Femur (tissue), 1 donor: ENCODE measurements at places on chromosomes 12 and 14.

DNA sequence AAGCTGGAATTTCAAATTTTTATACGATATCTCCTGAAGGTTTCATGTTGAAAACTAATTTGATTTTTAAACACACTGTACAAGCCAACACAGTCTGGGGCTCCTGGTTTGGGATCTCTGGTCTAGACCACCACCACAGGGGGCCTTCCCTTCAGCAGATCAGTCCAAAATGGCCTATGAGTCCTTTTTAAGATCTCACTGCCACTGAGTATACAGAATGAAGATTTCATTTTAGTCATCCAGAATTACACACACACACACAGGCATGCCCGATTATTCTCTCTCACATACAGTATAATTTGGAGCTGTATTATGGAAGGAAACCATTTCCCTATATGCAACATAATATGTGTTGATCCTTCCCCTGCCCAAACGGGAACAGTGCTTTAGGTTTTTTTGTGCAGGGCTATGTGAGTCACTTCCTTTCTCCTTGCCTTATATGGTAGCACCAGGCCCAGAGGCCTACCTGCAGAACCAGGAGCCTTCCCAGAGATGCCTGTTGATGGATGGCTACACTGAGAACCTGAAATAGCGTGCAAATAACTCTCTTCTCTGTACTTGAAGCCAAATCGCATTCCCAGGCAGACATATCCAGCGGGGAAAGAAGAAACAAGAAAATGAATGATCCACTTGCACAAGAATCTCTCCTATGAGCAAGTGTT lies 28.1 kb upstream of the WNK1 start:
- no peak for DNase-seq

DNA sequence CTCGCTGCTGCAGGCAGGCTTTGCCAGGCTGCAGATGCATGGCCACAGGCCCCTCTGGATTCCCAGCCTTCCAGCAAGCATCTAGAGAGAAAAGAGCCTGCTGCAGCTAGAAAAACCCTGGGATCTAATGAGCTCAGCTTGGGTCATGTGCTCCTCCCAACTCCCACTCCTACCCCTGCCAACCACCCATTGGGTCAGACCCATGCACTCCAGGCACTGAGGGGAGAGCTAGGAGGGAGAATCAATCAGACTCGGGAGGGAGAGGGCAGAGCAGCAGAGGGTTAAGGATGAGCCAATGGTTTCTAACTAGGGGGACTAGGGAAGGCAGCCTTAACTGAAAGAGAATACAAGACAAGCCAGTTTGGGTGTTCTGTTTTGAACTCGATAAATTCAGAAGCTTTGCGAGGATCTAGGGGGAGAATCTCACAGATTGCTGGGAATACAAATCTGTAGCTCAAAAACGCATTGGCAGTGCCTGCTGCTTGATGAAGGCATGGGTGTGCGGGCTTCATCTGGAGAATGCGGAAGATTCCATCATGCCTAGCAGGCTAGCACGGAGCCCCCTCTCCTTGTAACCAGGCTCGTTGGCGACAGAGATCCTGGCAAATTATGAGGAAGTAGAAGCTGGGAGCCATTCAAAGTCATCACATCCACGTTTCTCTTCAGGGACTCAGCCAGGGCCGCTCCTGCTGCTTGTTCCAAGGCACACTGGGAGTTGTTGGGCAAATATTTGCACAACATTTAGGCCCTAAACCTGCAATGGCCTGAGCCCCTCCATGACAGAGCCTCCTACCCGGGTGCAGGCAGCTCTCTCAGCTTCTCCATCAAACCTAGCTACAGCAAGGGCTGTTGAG lies 56.4 kb downstream of the VCPKMT start:
- DNase-seq = peak; percentile 9

- DNase-seq = peak; percentile 79
Observed at GRCh38 chr14:53217316-53217994, 64.3 kb upstream of the DDHD1 start.

DNA sequence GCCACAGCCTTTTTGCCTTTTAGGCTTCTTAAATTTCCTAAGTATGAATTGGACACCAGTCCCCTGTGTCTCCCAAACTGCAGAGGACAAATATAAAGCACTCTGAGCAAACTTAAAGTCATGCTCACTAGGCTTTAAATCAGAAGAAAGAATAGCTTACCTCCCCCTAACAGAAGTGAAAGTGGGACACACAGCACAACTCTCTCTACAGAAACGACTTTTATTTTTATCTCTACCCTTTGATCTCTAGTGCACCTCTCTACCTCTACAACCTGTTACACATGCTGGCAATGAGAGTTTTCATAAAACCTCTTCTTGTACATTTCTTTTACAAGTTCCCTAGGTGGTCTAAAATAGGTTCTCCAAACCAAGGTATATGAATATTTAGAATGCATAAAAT lies 19.7 kb downstream of the IAPP start:
- no peak for DNase-seq

DNA sequence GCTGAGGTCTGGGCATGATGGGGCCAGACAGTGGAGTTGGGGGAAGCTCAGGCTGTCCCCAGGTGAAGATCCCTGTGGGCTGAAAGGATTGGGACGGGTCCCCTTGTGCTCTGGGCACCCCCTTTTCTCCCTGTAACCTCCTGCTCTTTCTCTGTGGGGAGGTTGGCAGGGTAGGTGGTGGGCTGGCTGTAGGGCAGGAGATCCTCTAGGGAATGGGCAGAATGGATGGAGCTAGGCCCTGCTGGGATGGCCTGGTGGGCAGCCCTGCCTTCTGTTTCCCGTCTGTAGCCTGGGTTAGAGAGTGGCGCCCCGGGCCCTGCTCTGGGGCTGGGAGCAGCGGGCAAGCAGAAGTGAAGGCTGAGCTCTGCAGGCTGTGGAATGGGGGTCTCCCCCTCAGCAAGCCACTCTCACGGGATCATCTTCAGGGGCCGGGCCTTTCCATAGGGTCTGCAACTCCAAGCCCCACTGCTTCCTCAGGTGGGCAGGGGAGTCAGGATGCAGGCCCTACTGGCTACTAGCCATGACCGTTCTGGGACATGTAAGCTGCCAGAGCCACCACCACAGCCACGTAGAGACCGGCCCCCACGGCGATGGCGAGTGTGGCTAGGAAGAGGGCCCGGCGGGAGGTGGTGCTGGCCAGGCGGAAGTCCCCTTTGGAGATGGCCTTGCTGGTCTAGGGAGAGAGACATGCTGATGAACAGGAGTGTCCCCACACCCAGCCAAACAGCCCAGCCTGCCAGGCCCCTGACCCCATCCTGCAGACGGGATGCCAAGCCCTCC lies 18.8 kb downstream of the SYNDIG1L start:
- DNase-seq = no peak

DNA sequence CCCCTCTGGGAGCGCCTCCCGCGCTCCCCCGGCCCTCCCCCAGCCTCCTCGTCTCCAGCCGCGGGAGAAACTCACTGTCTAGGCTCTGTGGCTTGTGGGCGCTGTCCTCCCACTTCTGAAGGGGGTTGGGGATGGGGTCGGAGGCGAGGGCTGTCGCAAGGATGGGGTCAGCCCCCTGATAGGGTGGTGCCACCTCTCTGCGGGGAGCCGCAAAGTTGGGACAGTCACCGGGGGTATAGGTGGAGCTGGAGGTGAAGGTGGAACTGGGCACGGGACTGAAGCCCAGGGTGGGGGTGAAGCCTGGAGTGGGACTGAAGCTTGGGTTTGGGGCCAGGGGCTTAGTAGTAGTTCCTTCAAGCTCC lies 12.2 kb downstream of the TNFRSF1A start:
- no peak for DNase-seq
